ENCODE measurements at places on chromosomes 7 and 10.

GRCh38 chr10:14156104-14156503, 174.6 kb downstream of the FRMD4A start:
- no peak overlapping the region for H3K27ac ChIP-seq
- peaks cover 17% of the 10 kb centered on the region for H3K27me3 ChIP-seq
- H3K4me1 ChIP-seq: no peaks in the 10 kb centered on the region
- no peak for DNase-seq
- no peak overlapping the region for H3K4me3 ChIP-seq

DNA sequence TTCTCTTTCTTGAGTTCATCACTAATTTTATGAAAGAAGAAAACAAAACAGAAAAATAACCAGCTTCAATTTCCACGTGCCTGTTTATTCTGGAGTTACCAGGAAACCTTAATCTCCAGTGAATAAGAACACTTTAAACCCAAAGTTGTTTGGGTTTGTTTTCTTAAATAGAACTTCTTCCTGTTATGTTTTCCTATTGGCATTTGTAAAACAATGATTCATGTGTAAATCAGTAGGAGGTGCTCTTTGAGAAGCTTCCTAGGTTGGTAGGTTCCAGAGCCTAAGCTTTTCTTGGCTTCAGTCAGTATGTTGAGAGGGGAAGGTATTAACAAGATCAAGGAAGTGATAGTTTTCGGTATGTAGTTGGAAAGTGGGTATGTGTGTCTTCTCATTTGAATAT, 119.0 kb downstream of the BICC1 start:
- no peak overlapping the region for H3K4me3 ChIP-seq
- DNase-seq: no peak
- no peaks in the 10 kb centered on the region for H3K4me1 ChIP-seq
- H3K27ac ChIP-seq: no peak overlapping the region
- no peaks in the 10 kb centered on the region for H3K36me3 ChIP-seq

DNA sequence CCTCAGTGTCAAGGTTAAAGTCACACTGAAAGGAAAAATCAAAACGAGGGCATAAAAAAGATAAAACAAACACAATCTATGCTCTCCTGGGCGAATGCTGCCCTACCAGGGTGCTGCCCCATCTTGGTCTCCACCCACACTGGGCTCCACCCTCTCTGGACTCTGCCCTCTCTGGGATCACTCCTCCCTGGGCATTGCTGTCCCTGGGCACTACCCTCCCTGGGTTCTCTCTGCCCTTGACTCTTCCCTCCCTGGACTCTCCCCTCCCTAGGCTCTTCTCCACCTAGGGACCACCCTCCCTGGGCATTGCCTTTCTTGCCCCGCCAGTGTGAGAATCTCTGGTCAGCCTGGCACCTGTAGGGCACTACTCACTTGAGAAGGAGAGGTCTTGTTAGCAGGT, 8.6 kb downstream of the GDF2 start:
- no peaks in the 10 kb centered on the region for H3K36me3 ChIP-seq
- peaks cover 27% of the 10 kb centered on the region for H3K4me1 ChIP-seq
- H3K4me3 ChIP-seq: no peak overlapping the region
- no peak overlapping the region for H3K27ac ChIP-seq
- DNase-seq: no peak

- H3K4me1 ChIP-seq: no peaks in the 10 kb centered on the region
- H3K4me3 ChIP-seq: no peak overlapping the region
- no peak for DNase-seq
- no peaks in the 10 kb centered on the region for H3K36me3 ChIP-seq
- H3K27me3 ChIP-seq: peaks cover 7% of the 10 kb centered on the region
Observed at GRCh38 chr10:98344589-98345038, 70.4 kb downstream of the PYROXD2 start.

All from K562 (cell line).